ENCODE measurements at places on chromosomes 5 and 9. TPM values are rescaled to one million over a fixed set of nuclear protein-coding genes. Genes with fewer than 3 reads are reported as not detected.

The HCN1 gene
- 0.64 TPM for total RNA-seq

The PPP1R26 gene
- total RNA-seq: 24.2 TPM

The NKD2 gene
- total RNA-seq: 36.5 TPM

The PCDHA3 gene
- 0.64 TPM for total RNA-seq

The IL5 gene
- total RNA-seq: not detected

All from metanephros (tissue), 2 donors.